ENCODE measurements at places on chromosomes 5 and 9. TPM values are rescaled to one million over a fixed set of nuclear protein-coding genes. Genes with fewer than 3 reads are reported as not detected.

SLC1A1 gene
- 0.05 TPM for total RNA-seq

OCLN gene
- total RNA-seq = 102 TPM

SOX30 gene
- not detected for total RNA-seq

DNAJB5 gene
- total RNA-seq = 9.7 TPM

CFAP157 gene
- not detected for total RNA-seq

IL7R gene
- total RNA-seq = 0.90 TPM

GABRA6 gene
- total RNA-seq = not detected

DNA sequence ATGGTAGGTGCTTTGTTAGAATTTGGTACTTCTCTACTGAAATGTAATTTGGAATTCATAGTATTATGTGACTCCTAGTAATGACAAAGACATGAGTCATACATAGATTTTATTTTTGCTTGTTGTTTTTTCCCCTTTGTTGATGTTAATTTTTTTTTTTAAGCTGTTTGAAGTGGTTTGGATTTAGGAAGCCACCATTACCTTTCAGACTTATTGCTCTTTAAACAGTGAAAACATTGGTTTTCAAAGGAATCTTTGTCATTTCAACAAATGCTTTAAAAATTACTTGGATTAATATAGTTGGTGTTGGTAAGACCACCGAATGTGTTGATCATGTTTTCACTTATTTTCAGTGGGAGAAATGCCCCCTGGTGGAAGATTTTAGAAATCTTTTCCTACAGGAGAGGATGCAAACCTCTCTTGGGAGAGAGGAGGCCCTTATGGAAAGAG lies 170.1 kb upstream of the PITX1 start:
- no peak for DNase-seq

DNA sequence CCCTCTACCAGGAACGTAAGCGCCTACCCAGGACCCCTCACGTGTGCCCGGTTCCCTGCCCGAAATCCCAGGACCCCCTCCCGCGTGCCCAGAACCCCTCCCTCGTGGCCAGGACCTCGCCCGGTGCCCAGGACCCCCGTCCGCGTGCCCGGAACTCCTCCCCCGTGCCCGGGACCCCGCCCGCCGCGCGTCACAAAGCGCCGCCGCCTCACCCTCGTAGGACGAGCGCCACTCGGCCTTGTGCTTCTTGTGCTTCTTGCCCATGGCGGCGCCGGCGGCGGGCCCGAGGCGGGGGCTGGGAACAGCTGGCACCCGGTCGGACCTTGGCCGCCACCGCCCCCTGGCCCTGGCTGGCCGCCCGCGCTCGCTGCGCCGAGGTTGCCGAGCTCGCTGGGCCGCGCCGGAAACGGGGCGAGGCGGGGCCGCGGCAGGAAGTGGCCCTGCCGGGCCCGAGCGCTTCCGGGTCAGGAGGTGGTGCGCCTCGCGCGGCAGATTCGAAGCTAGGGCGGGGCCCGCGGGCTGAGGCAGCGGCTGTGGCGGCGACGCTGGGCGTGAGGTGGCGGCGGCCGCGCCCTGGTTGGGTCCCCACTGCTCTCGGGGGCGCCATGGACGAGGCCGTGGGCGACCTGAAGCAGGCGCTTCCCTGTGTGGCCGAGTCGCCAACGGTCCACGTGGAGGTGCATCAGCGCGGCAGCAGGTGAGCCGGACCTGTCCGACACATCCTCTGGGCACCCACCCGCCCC lies at the start of the genes BRD9 and TRIP13:
BRD9 (minus strand) TSS at position 408 of the 743 bp plus-strand sequence; CDS start at position 264, 144 bp downstream.
TRIP13 (plus strand) TSS at position 491 of the 743 bp plus-strand sequence; CDS start at position 606, 115 bp downstream.
- no peak for DNase-seq

- no peak for DNase-seq
Observed at GRCh38 chr5:2887481-2888348, 136.2 kb upstream of the IRX2 start.

DNA sequence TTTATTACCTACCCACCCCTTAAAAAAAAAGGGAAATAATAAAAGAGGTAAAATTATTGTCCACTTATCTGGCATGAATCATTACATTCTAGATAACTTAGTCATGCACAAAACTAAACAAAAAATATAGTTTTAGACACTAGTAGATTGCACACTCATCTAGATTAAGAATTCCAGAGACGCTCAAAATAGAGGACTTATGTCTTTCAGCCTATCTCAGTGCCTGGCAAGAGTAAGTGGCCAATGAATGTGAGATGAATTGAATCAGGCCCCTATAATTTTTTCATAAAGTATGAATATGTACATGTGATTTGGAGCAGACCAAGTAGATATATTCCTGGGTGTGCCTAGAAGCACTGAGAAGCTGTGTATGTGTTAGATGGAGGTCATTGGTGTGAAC lies 2.0 kb upstream of the RXFP3 start:
- no peak for DNase-seq

- DNase-seq = no peak
Observed at GRCh38 chr5:116573702-116574366, 789 bp downstream of the SEMA6A start.

- DNase-seq = no peak
Observed at GRCh38 chr5:33257807-33258429, 182.8 kb upstream of the TARS1 start.

- DNase-seq = no peak
Observed at GRCh38 chr9:134575103-134575900, 66.3 kb upstream of the COL5A1 start.

DNA sequence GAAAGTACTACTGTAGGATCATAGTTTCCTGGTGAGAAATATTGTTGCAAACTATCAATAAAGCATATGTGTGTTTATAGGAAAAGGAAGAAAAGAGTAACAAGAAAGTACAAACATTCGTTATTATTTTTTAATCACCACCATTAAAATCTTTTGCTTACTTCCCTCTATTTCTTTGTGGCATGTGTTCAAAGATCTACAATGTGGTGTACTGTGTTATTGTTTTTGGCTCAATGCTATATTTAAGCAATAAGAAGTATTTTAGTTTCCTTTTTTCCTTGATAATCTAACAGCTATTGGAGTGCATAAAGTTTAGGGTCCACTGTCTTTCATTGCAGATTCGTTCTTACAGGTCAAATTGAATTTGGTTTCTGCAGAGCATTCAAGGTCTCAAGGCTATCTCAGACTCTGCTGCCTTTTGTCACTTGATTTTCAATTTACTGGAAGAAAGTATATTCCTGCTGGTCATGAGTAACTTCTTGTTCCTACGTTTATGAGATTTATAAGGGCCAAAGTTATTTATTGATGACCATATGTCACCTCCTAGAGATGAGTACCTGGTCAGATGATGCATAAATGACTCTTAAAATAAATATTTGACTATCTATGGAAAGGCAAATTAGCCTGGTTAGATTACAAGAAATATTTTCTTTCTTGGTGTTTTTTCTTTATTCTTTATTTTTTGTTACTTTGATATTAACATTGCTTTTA lies 323.0 kb downstream of the TMEM167A start:
- no peak for DNase-seq

GRCh38 chr9:103193992-103194391 lies 198.9 kb downstream of the CYLC2 start:
- no peak for DNase-seq

DNA sequence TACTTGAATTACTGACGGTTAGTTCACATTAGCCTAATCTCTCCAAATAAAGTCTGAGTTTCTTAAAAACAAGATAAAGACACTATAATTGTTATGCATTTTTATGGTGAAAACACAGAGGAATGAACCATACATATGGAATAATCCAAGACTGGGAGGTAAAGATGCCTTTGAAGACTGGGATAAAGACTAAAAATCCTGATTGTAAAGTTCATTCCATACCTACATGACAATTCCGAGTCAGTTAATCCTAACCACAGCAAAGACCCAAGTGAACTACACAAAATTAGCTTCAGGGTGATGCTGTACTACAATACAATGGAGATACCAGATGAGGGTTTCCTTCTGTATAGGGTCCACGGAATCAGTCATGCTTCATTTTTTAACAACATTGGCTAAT lies 6.3 kb downstream of the AP3B1 start:
- no peak for DNase-seq

- DNase-seq = no peak
Observed at GRCh38 chr9:95879591-95879990, 4.1 kb downstream of the ERCC6L2 start.

- DNase-seq = no peak
Observed at GRCh38 chr9:1875251-1875851, 139.8 kb upstream of the SMARCA2 start.

DNA sequence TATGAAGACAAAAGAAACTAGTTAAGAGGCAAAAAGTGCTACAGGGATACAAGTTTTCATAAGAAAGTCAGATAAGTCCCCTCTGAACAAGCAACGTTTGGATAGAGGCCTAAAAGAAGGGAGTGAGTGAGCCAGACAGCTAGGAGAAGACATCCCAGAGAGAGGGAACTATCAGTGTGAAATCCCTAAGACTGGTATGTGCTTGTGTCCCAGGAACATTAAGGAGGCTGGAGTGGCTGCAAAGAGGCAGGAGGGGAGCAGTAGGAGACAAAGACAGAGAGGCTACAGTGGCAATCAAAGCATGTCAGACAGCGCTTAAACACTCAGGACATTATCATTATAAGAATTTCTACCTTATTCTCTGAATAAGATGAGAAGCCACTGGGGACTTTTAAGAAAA lies 139.1 kb upstream of the STK32A start:
- DNase-seq = no peak
